ENCODE measurements at places on chromosomes 4 and X.
A peak's percentile ranks its signal among the peaks of the same experiment; 100 is the strongest.

DNA sequence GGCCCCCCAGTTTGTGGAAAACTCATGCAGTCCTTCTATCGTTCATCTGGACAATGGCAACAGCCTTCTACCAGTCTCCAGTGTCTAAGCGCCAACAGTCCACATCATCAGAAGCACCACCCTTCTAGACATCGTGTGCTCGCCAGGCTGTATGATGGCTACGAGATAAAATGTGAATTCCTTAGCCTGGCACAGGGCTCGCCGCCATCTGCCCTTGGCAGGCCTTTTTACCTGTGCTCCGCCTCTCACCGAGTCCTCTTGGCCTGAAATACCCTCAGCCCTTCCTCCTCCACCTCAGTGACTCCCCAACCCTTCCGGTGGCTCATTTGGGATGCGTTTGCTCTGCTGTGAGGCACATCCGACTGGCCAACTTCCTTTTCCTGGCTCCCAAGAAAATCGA lies 15.9 kb upstream of the STS start:
- no peaks in the 10 kb centered on the region for H3K27me3 ChIP-seq
- H3K4me1 ChIP-seq = no peaks in the 10 kb centered on the region
- H3K4me3 ChIP-seq = no peak overlapping the region
- no peaks in the 10 kb centered on the region for H3K36me3 ChIP-seq

DNA sequence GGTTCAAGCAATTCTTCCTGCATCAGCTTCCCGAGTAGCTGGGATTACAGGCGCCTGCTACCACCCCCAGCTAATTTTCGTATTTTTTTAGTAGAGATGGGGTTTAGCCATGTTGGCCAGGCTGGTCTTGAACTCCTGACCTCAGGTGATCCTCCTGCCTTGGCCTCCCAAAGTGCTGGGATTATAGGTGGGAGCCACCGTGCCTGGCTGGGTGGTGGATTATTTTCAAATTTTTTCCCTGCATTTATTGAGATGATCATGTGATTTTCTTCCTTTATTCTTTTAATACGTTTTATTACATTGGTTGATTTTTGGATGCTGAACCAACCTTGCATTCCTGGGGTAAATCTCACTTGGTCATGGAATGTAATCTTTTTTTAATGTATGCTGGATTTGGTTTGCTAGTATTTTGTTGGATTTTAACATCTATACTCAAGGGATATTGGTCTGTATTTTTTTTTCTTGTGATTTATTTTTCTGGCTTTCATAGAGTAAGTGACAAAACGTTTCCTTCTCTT lies 30.9 kb downstream of the BMP2K start:
- no peak overlapping the region for H3K27ac ChIP-seq
- no peak for DNase-seq
- H3K36me3 ChIP-seq = no peaks in the 10 kb centered on the region
- no peaks in the 10 kb centered on the region for H3K4me1 ChIP-seq
- no peak overlapping the region for H3K4me3 ChIP-seq
- no peaks in the 10 kb centered on the region for H3K27me3 ChIP-seq

DNA sequence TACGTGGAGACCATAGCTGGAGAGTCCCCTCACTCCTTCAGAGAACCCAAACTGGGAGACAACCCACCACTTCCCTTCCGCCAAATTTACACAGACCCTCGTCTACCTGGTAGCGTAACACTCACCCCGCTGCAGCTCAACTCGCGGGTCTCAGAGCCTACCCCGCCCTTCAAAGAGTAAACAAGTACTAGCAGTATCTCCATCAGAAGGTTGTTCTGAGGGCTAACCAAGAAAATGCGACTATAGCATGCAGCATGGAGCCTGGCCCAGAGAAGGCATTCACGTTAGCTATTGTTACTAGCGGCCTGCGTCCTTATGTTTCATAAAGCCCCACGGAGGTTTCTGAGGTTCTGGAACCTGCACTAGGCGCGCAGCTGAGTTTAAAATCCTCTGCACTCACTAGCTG lies 531 bp upstream of the MANBA start:
- peak overlapping the region; percentile 87 for H3K4me3 ChIP-seq
- no peaks in the 10 kb centered on the region for H3K36me3 ChIP-seq
- H3K27ac ChIP-seq = peak overlapping the region; percentile 55
- H3K4me1 ChIP-seq = peaks cover 19% of the 10 kb centered on the region

DNA sequence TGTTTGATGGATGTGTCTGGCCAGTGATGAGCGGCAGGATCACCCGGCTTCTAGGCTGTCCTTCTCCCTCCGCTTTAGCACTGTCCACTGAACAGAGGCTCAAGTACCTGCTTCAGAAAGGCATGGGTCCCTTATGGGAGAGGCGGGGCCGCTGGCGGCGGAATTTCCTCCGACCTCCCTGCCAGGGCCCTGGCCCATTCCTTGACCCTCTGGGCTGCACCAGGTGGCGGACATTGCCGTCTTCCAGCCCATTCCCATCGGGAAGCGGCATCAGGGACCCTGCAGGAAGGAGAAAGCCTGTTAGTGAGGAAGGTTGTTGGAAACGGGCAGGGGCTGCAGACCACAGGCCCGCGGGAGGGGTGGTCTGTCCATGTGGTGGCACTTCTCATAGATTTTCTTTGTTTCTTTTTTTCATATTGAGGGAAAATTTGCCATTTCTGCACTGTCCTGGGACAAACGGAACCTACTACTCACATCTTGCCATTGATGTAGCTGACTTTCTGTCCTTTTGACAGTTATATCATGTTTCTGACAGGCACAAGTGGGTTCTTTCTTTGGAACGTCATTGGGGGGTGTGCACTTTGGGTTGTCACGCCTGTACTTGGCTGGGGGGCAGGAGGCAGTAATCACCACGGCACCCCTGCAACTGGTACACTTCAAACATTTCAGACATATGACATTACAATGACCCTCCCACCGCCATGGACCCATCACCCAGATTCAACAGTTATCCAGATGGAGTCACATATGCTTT lies 6.1 kb downstream of the APLN start:
- H3K36me3 ChIP-seq = no peaks in the 10 kb centered on the region
- peaks cover 4% of the 10 kb centered on the region for H3K27me3 ChIP-seq
- H3K4me1 ChIP-seq = no peaks in the 10 kb centered on the region
- DNase-seq = no peak
- H3K4me3 ChIP-seq = no peak overlapping the region

Measured in CD8-positive, alpha-beta memory T cell (primary cell).